Fibroblast of skin of left quadriceps (primary cell): ENCODE measurements at places on chromosomes 11 and 22.

- DNase-seq: no peak
Measured at GRCh38 chr11:121968638-121969037, 147.4 kb downstream of the BLID start.

GRCh38 chr22:27801202-27801615 is 347 bp downstream of the MN1 start:
- DNase-seq: no peak

DNA sequence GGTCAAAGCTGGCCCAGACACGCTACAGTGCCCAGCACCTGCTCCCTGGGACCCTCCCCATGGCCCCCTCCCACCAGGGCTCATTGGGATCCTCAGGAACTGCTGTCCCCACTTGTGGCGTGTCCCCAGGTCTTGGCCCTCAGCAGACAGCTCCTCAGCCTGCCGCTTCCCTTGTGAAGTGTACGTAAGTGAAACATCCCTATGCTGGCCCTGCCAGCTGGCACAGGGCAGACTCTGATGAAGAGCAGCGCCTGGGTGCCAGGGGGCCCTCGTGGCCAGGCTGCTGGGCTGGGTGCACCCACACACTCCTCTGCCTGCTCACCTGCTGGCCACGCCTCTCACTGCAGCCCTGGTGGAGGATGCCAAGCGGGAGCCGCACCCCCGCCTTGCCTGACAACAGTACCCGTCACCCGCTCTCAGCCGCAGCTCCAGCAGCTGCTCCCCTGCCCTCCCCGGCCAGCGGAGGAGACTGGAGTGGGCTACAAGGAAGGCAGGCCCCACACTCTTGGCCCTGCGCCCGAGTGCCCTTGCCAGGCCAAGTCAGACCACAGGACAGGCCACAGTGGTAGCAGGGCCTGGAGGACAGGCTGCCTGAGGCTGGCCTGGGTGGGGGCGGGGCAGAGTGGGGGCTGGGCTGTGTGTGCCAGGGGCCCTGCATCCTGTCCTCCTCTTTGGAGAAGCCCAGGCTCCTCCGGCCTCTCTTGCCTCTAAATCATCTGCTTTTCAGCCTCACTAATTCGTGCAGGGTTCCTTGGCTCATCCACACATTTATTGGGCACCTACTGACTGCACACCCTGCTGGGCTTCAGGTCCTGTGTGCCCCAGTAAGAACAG is 39.5 kb downstream of the IGF2 start:
- no peak for DNase-seq

GRCh38 chr11:2234963-2235362 is 35.4 kb downstream of the ASCL2 start:
- no peak for DNase-seq

DNA sequence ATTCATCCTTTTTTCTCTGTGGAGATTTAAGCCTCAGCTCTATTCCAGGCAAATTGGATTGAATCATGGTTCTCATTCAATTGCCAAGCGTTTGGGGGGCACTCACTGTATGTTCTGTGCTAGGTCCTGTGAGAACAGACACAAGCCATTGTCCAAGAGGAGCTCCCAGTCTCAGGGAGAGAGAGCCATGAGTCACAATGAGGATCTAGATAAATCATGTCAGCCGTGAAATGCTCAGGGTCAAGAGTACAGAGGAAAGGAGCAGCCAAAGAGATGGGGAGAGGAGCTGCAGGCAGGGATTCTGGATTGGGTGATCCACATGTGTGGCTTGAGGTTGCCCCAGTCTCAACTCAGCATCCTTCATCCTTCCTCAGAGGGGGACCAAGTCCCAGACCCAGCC is 93.6 kb downstream of the FEZ1 start:
- DNase-seq: peak; percentile 9

- DNase-seq: no peak
Measured at GRCh38 chr22:42171417-42171816, 40.8 kb upstream of the CYP2D6 start.

GRCh38 chr22:22159384-22159783 is 85.2 kb upstream of the VPREB1 start:
- DNase-seq: no peak

DNA sequence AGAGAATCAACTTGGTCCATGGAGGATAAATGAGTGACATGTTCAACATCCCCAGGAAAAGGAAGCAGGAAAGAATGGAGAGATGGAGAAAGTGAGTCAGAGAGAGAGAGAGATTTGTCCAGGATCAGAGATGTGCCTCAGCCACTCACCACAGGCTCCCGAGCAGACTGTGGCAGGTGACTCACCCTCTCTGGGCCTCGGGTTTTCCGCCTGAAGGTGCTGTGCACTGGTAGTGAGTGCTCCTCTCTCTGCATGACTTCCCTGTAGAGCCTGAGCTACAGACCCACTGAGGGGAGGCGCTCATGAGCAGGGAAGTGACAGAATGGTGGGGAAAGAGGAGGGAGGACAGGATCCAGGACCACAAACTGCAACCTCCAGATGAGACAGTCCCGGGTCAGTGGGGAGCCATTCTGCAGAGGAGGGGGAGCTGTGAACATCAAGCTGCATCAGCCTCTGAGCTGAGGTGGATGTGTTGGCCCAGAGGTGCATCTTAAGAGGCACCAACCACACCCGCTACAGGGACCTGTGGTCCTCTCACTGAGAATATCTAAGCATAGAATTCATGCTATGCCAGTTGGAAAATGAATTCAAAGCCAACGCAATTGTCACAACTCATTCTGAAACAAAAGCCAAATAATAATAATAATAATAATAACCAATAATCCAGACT is 433.4 kb downstream of the BRD1 start:
- DNase-seq: no peak

DNA sequence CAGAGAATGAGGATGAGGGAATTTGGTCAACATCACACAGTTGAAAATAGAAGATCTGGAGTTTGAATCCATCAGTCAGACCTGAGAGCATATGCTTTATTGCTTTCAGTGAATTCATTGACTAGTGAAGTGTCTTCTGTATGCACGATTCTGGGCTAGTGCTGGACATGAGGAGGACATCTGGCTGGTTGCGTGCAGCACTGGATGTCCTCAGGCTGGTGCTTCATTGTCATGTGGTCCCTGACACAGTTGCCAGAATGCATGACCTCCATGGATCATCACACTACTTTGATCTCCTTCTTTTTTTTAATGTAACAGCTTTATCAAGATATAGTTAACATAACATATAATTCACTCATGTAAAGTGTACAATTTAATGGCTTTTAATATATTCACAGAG is 44.5 kb upstream of the MMP7 start:
- no peak for DNase-seq

GRCh38 chr22:44550711-44551491 is 52.9 kb upstream of the RTL6 start:
- DNase-seq: peak; percentile 90

DNA sequence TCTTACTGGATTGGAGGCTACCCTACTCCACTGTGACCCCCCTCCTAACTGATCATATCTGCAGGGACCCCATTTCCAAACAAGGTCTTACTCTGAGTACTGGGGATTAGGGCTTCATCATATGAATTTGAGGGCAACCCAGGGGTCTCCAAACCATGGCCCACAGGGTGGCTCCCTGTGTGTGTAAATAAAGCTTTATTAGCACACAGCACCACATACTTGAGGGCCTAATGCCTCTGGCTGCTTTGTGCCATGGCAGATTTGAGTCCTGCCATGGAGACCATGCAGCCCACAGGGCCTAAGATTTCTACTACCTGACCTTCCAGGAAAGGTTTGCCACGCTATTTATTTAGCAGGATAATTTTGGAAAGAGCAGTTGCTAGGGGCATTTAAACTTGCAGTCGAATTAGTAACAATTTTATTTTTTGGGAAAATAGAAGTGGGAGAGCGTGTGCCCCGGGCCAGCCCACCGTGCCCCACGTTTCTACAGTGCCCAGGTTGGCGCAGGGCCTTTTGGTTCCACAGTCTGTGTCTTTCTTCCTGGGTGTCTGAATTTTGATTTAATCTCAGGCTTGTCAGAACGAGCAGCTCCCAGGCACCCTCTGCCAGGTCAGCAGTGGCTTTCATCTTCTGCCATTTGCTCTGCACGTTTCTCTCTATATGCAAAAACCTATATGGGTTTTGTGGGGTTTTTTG is 92.3 kb downstream of the KCNQ1 start:
- DNase-seq: no peak

DNA sequence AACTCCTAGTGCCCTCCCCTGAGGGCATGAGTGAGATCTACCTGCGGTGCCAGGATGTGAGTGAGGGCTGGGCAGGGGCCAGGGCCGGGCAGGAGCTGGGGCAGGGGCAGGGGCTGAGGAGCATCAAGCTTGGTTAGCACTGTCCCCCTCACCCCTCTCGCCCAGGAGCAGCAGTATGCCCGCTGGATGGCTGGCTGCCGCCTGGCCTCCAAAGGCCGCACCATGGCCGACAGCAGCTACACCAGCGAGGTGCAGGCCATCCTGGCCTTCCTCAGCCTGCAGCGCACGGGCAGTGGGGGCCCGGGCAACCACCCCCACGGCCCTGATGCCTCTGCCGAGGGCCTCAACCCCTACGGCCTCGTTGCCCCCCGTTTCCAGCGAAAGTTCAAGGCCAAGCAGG is 5.7 kb downstream of the TRPT1 start:
- no peak for DNase-seq

DNA sequence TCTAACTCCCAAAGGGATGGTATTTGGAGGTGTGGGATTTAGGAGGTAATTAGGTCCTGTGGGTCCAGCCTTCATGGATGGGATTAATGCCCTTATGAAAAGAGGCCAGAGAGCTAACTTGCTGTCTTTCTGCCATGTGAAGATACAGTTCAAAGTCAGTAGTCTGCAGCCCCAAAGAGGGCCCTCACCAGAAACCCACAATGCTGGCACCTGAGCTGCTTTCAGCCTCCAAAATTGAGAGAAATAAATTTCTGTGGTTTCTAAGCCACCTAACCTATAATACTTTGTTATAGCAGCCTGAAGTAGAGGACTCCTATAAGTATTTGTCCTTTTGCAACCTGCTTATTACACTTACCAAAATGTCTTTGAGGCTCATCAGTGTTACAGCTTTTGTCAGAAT is 16.2 kb downstream of the ATM start:
- no peak for DNase-seq

- DNase-seq: no peak
Measured at GRCh38 chr11:125381499-125382044, 114.5 kb downstream of the FEZ1 start.

DNA sequence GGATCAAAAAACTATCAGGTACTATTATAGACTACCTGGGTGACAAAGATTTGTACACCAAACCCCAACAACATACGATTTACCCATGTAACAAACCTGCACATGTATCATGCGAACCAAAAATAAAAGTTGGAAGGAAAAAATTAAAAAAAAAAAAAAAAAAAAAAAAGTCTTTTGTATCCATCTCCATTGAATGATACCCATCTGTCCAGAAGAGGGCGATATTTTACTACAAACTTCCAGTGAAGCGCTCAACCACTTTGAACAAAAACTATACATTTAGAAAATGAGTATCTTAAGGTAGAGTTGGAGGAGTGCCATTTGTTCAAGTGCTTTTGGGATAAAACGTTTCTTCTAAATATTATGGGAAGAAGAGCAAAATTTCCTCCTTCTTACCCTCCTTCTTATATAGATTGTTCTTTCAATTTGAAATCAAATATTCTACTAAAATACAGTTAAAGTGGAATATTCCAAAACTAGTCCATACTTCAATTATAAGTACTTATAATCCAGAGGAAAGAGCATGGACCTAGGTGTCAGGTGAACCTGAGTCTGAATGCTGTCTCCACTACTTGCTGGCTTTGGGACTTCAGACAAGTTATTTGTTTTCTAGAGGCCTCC is 23.3 kb downstream of the ARL14EP start:
- peak; percentile 53 for DNase-seq

DNA sequence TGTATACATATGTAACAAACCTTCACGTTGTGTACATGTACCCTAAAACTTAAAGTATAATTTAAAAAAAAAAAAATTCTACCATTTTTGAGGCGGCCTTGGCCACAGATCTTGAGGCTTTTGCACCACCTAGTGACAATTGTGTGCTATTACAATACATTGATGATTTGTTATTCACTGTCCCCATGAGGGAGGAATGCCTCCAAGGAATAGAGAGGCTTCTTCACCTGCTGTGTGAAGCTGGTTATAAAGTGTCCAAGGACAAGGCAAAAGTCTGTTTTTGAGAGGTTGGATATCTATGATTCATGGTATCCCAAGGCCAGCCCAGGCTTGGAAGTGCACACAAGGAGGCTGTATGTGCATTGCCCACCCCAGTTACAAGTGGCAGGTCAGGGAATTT is 30.7 kb downstream of the SLC22A25 start:
- DNase-seq: no peak

DNA sequence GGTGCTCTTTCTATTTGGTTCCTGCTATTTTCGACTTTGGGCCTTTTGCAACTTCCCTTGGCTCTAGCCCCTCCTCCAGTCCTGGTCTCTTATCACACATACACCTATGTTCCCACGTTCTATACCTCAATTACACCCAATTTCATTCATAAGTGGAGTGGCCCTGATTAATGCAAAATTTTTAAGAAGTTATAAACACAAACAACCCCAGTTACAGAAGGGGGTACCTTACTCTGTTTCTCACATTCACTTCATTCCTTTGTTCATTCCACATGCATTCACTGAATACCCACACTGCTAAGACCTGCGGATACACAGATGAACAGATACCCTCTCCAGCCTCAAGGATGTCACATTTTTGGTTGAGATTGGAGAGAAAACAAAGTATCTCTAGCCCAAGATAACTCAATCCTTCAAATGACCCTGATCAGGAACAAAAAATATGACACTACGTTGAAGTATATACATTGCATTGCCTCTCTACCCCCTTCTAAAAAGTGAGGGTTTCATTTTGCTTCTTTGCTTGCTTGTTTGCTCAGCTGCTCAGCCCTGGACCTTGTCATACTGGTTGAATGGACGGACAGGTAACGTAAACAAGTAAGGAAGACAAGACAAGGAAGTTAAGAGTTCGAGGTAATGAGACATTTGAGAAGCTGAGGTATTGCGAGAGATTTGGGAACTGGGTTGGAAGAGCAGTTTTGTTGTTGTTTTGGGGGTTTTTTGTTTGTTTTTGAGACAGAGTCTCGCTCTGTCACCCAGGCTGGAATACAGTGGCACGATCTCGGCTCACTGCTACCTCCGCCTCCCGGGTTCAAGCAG is 3.6 kb upstream of the VPS37C start:
- no peak for DNase-seq

DNA sequence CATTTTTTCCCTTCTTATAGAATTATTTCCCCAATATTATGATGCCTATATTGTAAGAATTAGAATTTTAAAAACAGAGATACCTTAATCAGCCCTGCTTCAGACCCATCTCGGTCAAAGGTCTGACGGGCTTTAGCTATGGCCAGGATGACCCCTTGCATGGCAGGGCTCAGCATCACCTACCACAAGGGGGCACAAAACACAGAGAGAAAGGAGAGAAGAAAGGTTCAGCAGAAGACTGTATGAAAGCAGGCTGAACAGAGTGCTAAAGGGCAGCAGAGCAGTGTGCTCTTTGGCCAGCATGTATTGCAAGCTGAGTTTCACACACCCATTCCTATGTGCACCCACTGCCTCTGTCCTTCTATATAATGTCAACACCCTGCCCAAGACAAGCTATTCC is 26.8 kb downstream of the CLDN25 start:
- no peak for DNase-seq
